Thoracic aorta (tissue), 2 donors: ENCODE measurements at places on chromosomes 7 and 10. TPM values are rescaled to one million over a fixed set of nuclear protein-coding genes. Genes with fewer than 3 reads are reported as not detected.

DNA sequence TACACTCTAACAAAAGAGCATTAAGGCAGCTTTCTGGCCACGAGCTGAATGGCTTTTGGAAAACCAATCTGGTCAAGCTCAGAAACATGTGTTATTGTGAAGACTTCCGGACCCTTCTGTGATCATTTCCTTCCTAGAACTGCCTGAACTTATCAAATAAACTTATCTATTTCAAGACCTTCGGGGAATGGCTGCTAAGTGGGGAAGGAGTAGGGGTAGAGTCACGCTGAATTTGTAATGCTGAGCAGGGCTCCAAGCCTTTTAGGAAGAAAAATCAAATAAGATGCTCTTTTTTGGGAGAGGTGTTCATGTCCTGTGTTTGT lies 56.6 kb downstream of the PAPSS2 start:
- peaks cover 4% of the 10 kb centered on the region for H3K4me1 ChIP-seq
- no peak overlapping the region for H3K27ac ChIP-seq
- DNase-seq, result no peak
- H3K27me3 ChIP-seq, result no peaks in the 10 kb centered on the region
- peaks cover 3% of the 10 kb centered on the region for H3K36me3 ChIP-seq

DNA sequence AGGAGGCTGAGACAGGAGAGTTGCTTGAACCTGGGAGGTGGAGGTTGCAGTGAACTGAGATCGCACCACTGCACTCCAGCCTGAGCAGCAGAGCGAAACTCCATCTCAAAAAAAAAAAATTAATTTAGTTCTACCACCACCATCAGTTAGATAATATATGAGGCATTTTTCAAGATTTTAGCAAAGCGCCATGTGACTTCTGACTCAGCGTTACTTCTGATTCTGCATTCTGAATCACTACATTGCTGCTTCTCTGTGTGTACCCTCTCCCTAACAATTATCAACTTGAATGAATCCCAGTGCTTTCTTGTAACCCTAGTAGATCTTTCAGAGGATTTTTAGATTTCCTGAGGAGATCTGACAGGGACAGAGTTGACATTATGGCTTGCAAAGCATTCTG lies 176.8 kb upstream of the SORCS1 start:
- H3K27ac ChIP-seq, result no peak overlapping the region
- no peaks in the 10 kb centered on the region for H3K36me3 ChIP-seq
- H3K4me1 ChIP-seq, result no peaks in the 10 kb centered on the region
- DNase-seq, result no peak

PDK4 gene
- 79.5 TPM for total RNA-seq

TMEM176B gene
- total RNA-seq, result 21.0 TPM

- H3K27me3 ChIP-seq, result no peaks in the 10 kb centered on the region
- no peak overlapping the region for H3K27ac ChIP-seq
- H3K4me1 ChIP-seq, result no peaks in the 10 kb centered on the region
- H3K36me3 ChIP-seq, result peaks cover 36% of the 10 kb centered on the region
- no peak for DNase-seq
Observed at GRCh38 chr7:155739538-155740143, 72.6 kb downstream of the SHH start.

GRCh38 chr10:78146200-78146599 lies 112.5 kb downstream of the RPS24 start:
- no peak overlapping the region for H3K4me3 ChIP-seq
- DNase-seq, result no peak
- no peaks in the 10 kb centered on the region for H3K27me3 ChIP-seq
- H3K4me1 ChIP-seq, result no peaks in the 10 kb centered on the region

ZNF33A gene
- total RNA-seq, result 51.5 TPM

DNA sequence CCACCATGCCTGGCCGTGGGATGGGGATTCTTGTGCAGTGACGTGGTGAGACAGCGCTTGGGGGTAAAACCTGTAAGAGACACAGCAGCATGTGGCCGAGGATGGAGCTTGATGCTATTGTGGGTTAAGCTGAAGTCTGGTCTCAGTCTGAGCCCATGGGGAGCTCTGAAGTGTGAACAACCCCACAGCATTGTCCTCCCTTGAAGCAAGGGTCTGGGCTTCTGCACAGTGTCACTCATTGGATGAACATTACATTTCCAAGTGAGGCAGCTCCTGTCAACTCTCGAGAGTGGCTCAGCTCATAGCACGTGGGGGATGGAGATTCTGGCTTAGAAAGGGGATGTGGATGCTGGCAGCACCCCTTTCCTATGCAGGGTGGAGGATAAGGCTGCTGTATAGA lies 32.2 kb upstream of the ZNF438 start:
- no peak overlapping the region for H3K4me3 ChIP-seq
- peaks cover 11% of the 10 kb centered on the region for H3K4me1 ChIP-seq
- H3K27ac ChIP-seq, result peak overlapping the region; percentile 51
- H3K27me3 ChIP-seq, result no peaks in the 10 kb centered on the region

PPIF gene
- 44.2 TPM for total RNA-seq

DNA sequence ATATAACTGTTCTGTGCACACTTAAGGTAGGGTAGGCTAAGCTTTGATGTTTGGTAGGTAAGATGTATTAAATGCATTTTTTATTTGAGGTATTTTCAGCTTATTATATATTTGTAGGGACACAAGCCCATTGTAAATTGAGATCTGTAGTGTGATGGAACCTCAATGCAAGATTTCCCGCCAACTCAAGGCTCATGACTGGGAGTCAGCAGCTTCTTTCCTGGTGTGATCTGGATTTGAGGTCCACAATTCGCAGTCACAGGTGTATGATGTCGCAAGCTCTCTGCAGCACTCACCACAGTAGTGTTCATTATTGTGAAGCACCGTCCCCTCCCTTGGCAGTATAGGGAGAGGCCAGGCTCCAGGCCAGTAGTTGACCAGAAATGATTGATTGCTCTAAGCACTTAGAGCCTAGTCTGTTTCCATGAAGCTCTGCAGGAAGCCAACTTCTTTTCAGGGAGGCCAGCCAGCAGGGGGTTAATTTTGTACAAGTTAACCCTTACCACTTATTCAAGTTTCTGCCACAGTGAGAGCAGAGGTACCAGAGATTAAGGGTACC lies 54.9 kb downstream of the SEM1 start:
- H3K4me3 ChIP-seq, result no peak overlapping the region
- no peak overlapping the region for H3K27ac ChIP-seq
- peaks cover 6% of the 10 kb centered on the region for H3K4me1 ChIP-seq
- no peak for DNase-seq

PRKAR2B gene
- 5.3 TPM for total RNA-seq

CDC14C gene
- not detected for total RNA-seq

- no peaks in the 10 kb centered on the region for H3K4me1 ChIP-seq
- H3K36me3 ChIP-seq, result no peaks in the 10 kb centered on the region
Observed at GRCh38 chr10:96325719-96326373, 21.6 kb downstream of the DNTT start.

- H3K27me3 ChIP-seq, result no peaks in the 10 kb centered on the region
- H3K27ac ChIP-seq, result no peak overlapping the region
- H3K4me1 ChIP-seq, result peaks cover 4% of the 10 kb centered on the region
Observed at GRCh38 chr10:49512121-49512809, 26.7 kb downstream of the ERCC6 start.

TSC22D4 gene
- 25.7 TPM for total RNA-seq

- no peak overlapping the region for H3K4me3 ChIP-seq
- no peaks in the 10 kb centered on the region for H3K27me3 ChIP-seq
- no peaks in the 10 kb centered on the region for H3K4me1 ChIP-seq
- no peak for DNase-seq
- no peak overlapping the region for H3K27ac ChIP-seq
- H3K36me3 ChIP-seq, result no peaks in the 10 kb centered on the region
Observed at GRCh38 chr10:49628599-49628998, 14.8 kb downstream of the CHAT start.

METTL27 gene
- total RNA-seq, result not detected

PRPF18 gene
- 18.0 TPM for total RNA-seq

- H3K27ac ChIP-seq, result no peak overlapping the region
- no peak overlapping the region for H3K4me3 ChIP-seq
- peaks cover 4% of the 10 kb centered on the region for H3K4me1 ChIP-seq
- H3K36me3 ChIP-seq, result no peaks in the 10 kb centered on the region
Observed at GRCh38 chr7:128108641-128109423, 77.6 kb upstream of the LRRC4 start.

- H3K27ac ChIP-seq, result no peak overlapping the region
- no peak overlapping the region for H3K4me3 ChIP-seq
Observed at GRCh38 chr10:60414877-60415585, 25.4 kb upstream of the ANK3 start.

DNA sequence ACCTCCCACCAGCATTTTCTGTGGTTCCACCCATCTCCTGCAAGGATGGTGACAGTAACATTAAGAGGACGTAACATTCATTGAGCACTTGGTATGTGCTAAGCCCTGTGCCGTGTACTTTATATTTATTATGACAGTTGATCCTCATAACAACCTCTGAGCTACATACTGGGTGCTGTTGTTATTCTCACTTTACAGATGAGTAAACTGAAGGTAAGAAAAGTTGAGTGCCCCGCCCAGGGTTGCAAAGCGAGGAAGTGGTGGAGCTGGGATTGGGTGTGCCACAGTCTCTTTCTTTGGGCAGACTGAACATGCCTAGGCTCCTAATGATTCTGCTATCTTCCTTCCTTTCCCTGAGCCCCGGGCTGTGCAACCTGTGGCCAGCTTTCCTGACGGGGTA lies 107.4 kb downstream of the SH3PXD2A start:
- H3K36me3 ChIP-seq, result no peaks in the 10 kb centered on the region
- H3K27ac ChIP-seq, result no peak overlapping the region
- H3K4me1 ChIP-seq, result peaks cover 5% of the 10 kb centered on the region
- DNase-seq, result no peak
- H3K27me3 ChIP-seq, result no peaks in the 10 kb centered on the region
- H3K4me3 ChIP-seq, result no peak overlapping the region
